ENCODE measurements at places on chromosomes 6 and 20.

GRCh38 chr6:54609981-54610380, 236.6 kb upstream of the FAM83B start:
- no peak for DNase-seq

DNA sequence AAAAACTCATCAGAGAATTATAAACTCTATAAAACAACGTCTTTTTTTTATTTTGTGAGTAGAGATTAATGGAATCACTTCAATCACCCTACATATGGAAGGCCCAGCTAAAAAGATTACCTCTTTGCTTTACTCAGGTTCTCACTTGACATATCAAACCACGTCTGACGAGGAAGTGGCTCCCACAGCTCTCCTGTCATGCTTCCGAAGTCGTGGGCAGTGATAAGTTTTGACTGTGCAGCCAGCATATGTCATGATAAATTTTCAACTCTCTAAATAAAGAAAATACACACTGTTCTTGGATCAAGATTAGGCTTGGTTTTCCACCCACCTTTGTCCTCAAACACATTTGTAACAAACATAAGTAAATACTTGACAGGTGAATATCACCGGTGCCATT, 279.5 kb upstream of the RNF217 start:
- no peak for DNase-seq

DNA sequence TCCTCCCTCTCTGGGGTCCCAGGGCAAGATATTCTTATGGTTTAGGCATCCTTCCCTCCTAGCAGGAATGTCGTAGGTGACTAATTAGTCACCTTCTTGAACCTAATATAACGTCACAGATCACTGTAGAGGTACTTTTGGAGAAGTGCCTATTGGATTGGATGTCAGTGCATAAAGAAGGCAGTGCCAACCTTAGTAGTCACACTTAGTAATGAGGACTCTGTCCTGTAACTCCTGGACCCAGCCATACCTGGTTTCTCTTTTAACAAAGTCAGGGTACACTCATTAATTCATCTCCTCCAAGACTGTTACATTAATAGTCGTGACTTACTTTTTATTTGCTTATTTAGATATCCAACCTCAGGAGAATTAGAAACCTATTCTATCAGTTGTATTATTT, 20.0 kb downstream of the VTA1 start:
- DNase-seq: no peak

GRCh38 chr20:51802170-51802751, at the start of gene SALL4:
SALL4 (minus strand) TSS chr20:51802521; CDS start chr20:51802408, 113 bp downstream.
- DNase-seq: no peak

DNA sequence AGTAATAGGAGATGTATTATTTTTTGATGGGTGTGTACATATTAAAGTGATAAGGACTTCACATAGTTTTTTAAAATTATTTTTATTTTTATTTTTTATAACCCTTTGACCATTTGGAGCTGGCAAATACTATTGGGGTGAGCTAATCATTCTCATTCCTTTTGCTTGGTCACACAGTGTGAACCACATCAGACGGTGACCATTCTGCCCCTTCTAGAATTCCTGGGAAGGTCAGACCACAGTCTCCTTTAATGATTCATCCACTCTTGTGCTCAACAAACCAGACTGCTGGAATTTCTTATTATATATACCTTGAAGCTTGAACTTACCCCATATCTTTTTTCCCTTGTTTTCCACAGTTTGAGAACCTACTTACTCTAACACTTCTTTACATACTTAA, 23.9 kb upstream of the PRL start:
- no peak for DNase-seq
